ENCODE measurements at places on chromosomes 12 and 14.

DNA sequence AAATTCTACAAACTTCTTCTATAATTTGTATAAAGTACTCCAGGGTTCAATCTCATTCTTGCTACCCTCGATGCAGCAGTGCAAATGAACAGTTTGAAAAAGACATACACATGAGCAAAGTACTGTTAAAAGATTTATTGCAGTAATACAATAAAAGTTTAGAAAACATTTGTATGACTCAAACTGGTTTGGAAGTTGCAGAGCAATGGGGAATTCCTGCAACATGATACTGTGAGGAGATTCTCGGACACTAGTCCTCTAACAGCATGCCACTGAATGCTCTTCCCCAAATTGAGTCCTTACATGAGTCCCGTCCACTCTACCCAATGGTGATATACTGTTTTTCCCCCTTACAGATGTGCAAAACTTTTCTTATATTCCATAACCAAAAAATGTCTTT, 45.4 kb downstream of the ATG14 start:
- DNase-seq: no peak

GRCh38 chr12:104138797-104139152, 765 bp upstream of the NFYB start:
- no peak for DNase-seq

DNA sequence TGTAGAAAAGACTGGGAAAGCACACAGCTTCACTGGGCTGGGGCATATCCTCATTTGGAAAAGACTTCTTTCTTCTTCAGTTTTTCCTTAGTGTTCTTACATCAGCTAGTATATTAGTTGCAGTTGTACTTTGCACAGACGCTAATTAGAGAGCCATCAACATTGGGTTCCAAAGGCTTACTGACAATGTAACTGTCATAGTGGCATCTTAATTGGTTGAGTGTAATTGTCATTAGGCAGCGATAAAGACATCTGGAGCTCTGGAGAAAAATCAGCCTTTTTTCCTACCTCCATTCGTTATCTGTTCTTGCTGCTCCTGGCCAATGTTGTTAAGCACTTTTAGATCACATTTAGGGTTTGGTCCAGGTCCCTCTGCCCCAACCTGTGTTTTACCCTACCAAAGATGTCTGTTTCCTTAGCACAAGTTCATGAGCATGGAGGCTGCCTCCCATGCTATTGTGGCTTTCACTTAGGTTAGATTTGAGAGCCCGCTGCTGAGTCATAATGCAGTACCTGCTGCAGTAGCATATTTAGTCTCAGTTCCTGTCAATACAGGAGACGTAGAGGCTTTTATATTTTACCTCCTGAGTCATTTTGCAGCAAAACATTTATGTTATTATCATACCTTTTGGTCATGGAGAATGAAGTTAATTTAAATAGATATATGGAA, 49.2 kb downstream of the FBXW8 start:
- DNase-seq: no peak

GRCh38 chr12:41122894-41123293, 65.2 kb upstream of the PDZRN4 start:
- no peak for DNase-seq

GRCh38 chr12:66925083-66925482, 246.2 kb upstream of the GRIP1 start:
- no peak for DNase-seq

All from hippocampal formation (tissue), 2 donors.